ENCODE measurements at places on chromosomes 1 and 21. TPM values are rescaled to one million over a fixed set of nuclear protein-coding genes. Genes with fewer than 3 reads are reported as not detected.
A peak's percentile ranks its signal among the peaks of the same experiment; 100 is the strongest.

The ATAD3C gene
- total RNA-seq, result not detected

The S100A5 gene
- 0.56 TPM for total RNA-seq

The RHBDL2 gene
- 0.36 TPM for total RNA-seq

DNA sequence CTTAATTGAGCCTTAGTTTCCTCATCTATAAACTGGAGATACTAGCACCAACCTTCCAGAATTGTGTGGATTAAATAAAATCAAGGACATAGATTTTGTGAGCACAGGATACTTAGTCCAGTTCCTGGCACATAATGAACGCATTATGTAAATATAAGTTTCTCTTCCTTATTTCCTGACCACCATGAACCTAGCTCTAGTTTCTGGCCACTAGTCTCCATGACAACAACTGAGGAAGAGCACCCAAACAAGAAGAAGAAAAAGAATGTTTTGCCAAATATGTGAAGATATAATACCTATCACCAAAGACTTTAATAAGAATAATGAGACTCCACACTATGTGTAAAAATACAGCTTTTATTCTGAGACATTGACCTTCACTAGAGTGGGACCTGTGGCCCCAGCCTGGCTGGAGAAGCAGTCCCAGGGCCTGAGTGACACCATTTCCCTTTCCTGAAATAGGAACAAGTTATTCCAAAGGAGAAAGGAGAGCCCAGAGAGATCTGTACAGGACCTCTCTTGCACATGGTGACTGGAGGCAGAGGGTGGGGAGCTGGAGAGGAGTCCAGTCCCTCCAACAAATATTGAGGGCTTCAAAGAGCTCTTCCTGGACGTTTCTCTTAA lies 940 bp upstream of the USF1 start:
- no peaks in the 10 kb centered on the region for H3K27me3 ChIP-seq
- peak overlapping the region; percentile 53 for H3K4me3 ChIP-seq
- peaks cover 9% of the 10 kb centered on the region for H3K36me3 ChIP-seq
- H3K4me1 ChIP-seq, result no peaks in the 10 kb centered on the region

DNA sequence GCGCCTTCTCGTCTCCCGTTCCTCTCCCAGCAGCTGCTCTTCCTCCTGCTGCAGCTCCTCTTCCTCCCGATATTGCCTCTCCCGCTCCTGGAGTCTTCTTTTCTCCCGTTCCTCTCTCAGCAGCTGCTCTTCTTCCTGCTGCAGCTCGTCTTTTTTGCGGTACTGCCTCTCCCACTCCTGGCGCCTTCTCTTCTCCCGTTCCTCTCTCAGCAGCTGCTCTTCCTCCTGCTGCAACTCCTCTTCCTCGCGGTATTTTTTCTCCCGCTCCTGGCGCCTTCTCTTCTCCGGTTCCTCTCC lies 5.3 kb downstream of the TCHH start:
- peak overlapping the region; percentile 29 for H3K4me3 ChIP-seq
- H3K4me1 ChIP-seq, result peaks cover 3% of the 10 kb centered on the region
- H3K36me3 ChIP-seq, result no peaks in the 10 kb centered on the region
- no peak for DNase-seq

DNA sequence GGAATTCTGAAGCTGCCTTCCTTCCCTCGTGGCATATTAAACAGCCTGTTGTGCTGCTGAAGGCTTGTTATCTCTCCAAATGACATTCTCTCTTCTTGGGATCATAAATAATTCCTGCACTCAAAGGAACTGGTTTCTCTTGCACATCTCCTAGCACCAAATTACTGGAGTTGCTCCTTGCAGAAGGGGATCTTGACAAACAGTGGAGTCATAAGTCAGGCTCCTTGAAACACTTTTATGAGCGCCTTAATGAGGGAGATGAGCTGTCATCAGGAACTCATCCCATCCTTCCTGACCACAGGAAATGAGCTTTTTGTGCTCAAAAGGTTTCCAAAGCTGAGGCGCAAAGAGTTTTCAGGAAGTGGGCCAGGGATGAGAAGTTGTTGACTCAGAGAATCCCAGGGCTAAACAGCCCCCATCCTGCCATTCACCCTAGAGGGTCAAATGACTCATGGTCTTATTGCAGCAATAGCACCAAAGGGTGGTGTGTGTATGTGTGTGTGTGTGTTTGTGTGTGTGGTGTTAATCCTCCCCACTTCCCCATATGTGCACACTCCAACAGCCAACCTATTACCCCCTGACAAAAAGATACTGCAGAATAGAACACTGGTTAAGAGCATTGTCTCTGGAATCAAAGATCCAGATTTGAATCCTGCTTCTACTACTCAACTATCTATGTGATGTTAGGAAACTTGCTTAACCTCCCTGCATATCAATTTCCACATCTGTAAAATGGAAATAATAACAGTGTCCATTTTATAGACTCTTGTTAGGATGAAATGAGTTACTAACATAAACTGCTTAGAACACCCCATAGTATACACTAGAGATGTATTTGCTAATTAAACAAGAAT lies 2.8 kb upstream of the PHC2 start:
- DNase-seq, result peak; percentile 99
- H3K27me3 ChIP-seq, result no peaks in the 10 kb centered on the region
- peaks cover 13% of the 10 kb centered on the region for H3K4me1 ChIP-seq
- H3K36me3 ChIP-seq, result no peaks in the 10 kb centered on the region
- H3K27ac ChIP-seq, result peak overlapping the region; percentile 20
- H3K4me3 ChIP-seq, result no peak overlapping the region

DNA sequence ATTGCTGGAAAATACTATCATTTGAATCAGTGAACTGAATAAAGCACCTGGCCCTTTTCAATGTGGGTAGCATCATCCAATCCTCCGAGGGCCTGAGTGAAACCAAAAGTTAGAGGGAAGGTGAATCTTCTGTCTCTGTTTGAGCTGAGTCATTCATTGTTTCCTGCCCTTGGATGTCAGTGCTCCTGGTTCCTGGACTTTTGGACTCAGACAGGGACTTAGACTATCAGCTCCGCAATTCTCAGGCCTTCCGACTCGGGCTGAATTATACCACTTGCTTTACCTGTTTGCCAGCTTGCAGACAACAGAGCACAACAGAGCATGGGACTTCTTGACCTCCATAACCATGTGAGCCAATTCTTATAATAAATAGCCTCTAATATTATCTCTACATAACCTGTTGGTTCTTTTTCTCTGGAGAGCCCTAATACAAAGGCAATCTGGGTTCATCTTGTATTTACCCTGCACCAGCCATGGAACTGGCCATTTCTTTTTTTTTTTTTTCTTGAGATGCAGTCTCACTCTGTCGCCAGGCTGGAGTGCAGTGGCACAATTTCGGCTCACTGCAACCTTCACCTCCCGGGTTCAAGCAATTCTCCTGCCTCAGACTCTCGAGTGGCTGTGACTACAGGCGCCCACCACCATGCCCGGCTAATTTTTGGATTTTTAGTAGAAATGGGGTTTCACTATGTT lies 19.2 kb upstream of the VASH2 start:
- H3K27ac ChIP-seq, result no peak overlapping the region
- DNase-seq, result no peak
- H3K4me1 ChIP-seq, result peaks cover 4% of the 10 kb centered on the region
- H3K27me3 ChIP-seq, result peaks cover 17% of the 10 kb centered on the region
- H3K4me3 ChIP-seq, result no peak overlapping the region
- H3K36me3 ChIP-seq, result no peaks in the 10 kb centered on the region

- no peak for DNase-seq
- no peaks in the 10 kb centered on the region for H3K27me3 ChIP-seq
- no peaks in the 10 kb centered on the region for H3K4me1 ChIP-seq
- H3K4me3 ChIP-seq, result no peak overlapping the region
- H3K36me3 ChIP-seq, result no peaks in the 10 kb centered on the region
Measured at GRCh38 chr1:169207797-169208520, 101.5 kb downstream of the ATP1B1 start.

DNA sequence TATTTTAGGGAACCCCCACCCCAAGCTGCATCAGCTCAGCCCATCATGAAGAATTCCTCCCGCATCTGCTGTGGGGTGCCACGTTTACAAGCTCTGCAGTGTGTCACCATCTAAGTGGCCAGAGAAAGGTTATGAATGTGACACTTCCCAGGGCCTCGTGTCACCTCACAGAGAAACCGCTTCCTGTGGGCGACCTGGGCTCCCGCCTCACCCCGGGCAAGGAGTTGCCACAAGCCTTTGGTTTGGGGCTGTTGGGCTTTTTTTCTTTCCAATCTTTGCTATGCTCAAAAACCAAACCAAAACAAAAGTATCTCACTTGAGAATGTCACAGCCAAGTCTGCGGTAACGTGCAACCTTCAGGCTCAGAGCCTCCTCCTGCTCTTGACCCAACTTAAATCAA lies 82.1 kb upstream of the ARHGEF16 start:
- H3K4me1 ChIP-seq, result peaks cover 1% of the 10 kb centered on the region
- no peaks in the 10 kb centered on the region for H3K36me3 ChIP-seq
- H3K27me3 ChIP-seq, result peaks cover 1% of the 10 kb centered on the region
- no peak overlapping the region for H3K27ac ChIP-seq
- DNase-seq, result no peak

GRCh38 chr1:49026230-49026811 lies 249.6 kb upstream of the BEND5 start:
- H3K4me3 ChIP-seq, result no peak overlapping the region
- no peaks in the 10 kb centered on the region for H3K36me3 ChIP-seq
- DNase-seq, result no peak
- no peaks in the 10 kb centered on the region for H3K4me1 ChIP-seq

DNA sequence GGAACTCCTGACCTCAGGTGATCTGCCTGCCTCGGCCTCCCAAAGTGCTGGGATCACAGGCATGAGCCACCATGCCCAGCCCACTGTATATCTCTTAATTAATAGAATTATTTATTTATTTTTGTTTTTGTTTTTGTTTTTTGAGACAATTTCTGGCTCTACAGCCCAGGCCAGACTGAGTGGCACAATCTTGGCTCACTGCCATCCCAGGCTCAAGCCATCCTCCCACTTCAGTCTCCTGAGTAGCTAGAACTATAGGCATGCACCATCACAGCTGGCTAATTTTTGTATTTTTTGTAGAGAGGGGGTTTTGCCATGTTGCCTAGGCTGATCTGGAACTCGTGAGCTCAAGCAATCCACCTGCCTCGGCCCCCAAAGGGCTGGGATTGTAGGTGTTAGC lies 15.7 kb upstream of the WDTC1 start:
- H3K4me3 ChIP-seq, result no peak overlapping the region
- no peak for DNase-seq
- H3K27ac ChIP-seq, result no peak overlapping the region
- H3K36me3 ChIP-seq, result no peaks in the 10 kb centered on the region

- H3K27ac ChIP-seq, result no peak overlapping the region
- peaks cover 4% of the 10 kb centered on the region for H3K36me3 ChIP-seq
- H3K27me3 ChIP-seq, result no peaks in the 10 kb centered on the region
- DNase-seq, result peak; percentile 43
- no peak overlapping the region for H3K4me3 ChIP-seq
Measured at GRCh38 chr1:70436622-70437251, 25.7 kb downstream of the CTH start.

DNA sequence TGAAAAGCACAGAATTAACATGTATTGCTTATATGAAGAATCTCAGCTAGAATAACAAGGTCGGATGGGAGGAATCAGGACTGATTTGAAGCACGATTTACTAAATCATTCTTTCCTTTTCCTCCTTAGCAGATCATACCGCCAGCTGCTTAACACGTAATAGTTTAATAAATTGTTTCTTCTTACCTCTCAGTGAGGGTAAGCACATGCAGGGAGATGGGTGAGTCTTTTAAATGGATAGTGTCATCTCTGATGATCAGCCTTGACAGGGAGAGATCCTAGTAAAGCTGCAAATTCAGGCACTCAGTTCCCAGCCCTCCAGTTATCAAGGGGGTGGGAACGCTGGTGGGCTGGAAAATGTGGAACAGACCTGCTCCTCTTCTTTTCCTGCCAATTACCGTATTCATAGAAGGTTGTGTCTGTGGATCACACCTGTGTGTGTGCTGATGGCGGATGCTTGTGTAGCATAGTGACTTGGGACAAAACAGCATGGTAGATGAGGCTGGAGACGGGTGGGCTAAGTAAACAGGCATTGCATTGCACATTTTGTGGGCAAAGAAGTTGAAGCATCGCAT lies 30.7 kb downstream of the NTPCR start:
- H3K27me3 ChIP-seq, result no peaks in the 10 kb centered on the region
- H3K4me1 ChIP-seq, result peaks cover 16% of the 10 kb centered on the region
- H3K36me3 ChIP-seq, result peaks cover 24% of the 10 kb centered on the region
- no peak overlapping the region for H3K4me3 ChIP-seq
- DNase-seq, result no peak

Data from IMR-90 (cell line).